Fibroblast of skin of right quadriceps (primary cell): ENCODE measurements at places on chromosomes 4 and X.

GRCh38 chrX:86830685-86831084 lies 682.4 kb downstream of the DACH2 start:
- DNase-seq = no peak

DNA sequence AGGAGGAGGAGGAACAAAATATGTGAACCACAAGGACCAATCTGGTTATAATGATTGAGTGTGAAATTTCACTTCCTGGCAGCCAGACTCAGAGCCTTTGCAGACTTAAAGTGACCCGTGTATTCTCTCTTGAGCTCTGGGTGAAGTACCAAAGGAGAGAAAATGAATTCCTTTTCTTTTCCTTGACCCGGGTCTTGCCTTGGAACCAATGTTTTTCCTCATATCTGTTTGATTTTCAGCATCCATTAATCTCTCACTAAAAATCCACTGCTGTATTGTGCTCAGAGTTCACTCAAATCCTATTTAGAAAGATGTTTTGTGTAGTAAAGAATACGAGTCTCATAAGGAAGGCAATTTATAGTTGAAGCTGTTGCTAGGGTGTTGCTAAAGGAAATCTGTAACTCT lies 78.3 kb upstream of the C1QTNF7 start:
- peak; percentile 42 for DNase-seq

- DNase-seq = no peak
Observed at GRCh38 chr4:156313497-156313896, 359.8 kb upstream of the CTSO start.

GRCh38 chr4:158912390-158912789 lies 143.6 kb downstream of the FNIP2 start:
- peak; percentile 58 for DNase-seq

GRCh38 chr4:104677116-104677515 lies 182.4 kb upstream of the CXXC4 start:
- no peak for DNase-seq

- no peak for DNase-seq
Observed at GRCh38 chr4:169340834-169341233, 70.1 kb upstream of the SH3RF1 start.

- DNase-seq = peak; percentile 48
Observed at GRCh38 chr4:53651156-53651735, 60.0 kb upstream of the LNX1 start.

DNA sequence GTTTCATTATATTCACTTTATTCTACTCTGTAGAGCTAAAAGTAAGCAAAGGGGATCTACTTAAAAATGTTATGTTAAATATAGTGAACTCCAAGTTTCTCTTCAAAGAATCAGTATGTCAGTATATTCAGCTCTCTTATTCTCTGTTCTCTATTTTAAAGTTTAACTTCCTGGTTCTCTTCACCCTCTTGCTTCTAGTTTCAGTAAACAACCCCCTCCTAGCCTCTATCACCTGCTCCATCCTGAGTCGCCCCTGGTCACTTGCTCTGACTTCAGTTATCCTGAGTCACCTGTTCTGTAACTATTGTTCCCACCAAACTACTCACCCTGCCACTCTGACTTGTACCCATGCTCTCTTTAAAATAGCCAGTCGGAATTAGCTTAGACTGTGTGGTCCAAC lies 180.9 kb upstream of the AADAT start:
- DNase-seq = no peak

DNA sequence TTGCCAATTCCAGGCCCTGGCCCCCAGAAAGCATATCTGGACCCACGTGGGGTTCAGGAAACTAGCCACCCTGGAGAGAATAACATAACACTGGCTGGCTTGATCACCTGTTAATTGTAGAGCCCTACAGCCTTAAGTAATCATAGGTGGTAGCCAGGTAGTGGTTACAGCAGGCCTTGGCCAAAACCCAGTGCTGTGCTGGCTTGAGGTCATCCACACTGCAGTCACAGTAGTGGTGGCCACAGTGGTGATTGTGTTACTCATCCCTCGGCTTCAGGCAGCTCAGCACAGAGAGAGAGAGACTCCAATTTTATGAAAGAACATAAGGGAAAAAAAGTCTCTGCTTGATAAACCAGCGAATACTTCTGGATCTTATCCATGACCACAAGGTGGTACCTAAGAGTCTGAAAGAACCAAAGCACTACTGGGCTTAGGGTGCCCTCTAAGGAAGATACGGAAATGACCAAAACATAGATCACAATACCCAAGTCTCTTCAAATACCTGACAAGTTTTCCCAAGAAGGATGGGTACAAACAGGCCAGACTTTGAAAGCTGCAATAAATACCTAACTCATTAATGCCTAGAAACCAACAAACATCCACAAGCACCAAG lies 46.6 kb upstream of the CDX4 start:
- no peak for DNase-seq

GRCh38 chrX:13917507-13917906 lies 100.6 kb upstream of the GPM6B start:
- DNase-seq = no peak

DNA sequence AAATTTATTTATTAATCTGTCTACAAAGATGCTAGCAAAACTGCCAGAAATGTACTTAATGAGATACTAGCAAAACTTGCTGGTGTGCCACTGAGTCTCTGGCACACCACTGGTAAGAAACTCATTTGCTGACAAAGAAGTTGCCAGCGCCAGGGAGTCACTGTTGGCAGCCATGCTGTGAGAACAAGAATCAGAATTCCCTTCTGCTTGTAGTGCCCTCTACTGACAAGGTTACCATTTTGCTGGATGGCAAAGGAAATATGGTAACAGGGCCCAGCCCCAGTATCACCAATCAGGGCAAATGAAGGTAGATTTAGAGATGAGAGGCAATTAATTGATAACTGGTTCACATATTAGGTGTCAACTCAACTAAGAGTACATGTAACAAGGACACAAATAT lies 750.1 kb upstream of the ADGRL3 start:
- DNase-seq = no peak

DNA sequence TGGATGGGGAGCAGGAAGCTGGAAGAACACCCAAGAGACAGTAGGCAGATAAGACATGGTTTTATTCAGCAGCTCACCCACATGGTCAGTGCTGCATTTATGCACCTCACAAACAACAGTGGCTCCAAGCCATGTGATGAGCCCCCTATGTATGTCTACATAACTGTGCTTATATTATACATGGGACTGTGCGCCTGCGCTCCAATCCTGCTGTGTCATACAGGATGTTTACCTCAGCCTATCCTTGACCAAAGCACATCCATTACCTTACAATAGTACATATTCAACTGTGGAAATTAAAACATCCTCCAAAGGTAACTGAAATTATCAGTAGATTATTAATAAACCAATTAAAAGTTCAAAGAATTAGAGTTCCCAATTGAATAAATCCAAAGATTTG lies 44.1 kb upstream of the SGMS2 start:
- DNase-seq = no peak

DNA sequence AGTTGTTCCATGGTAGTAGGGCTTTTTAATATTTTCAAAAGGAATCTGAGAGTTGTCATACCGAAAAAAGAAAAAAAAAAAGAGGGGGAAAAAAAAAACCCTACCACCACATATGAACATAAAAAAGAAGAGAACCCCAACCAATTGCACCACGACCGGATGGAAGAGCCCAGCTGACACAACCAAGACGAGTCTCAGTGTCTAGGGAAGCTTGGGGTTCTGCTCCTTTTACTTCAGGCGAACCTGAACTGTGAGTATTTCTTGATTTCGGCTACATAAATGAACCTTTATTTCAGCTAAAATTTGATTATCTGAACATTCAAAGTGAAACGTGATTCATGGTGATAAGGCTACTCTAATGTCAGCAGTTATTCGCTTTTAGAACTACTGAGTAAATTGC lies at the start of gene GPR34:
Gene GPR34 (plus strand): TSS at position 139 of the 400 bp plus-strand sequence. CDS start 6,661 bp downstream, outside the sequence.
- DNase-seq = no peak
